ENCODE measurements at places on chromosomes 7 and 10.

GRCh38 chr10:101839416-101840063, 4.1 kb downstream of the KCNIP2 start:
- DNase-seq, result peak; percentile 85

DNA sequence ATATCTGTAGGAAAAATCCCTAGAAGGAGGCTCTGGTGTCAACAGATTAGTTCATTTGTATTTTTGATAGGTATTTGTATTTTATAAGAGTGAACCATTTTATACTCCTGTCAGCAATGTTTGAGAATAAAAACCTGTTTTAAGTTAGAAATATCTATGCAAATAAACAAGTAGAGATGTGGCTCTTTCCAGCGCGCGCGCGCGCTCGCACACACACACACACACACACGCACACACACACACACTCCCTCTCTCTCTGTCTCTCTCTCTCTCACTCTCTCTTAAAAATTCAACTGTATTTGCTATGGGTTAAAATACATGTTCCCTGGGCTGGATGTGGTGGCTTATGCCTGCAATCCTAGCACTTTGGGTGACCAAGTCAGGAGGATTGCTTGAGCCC, 113.9 kb downstream of the SUGCT start:
- no peak for DNase-seq

DNA sequence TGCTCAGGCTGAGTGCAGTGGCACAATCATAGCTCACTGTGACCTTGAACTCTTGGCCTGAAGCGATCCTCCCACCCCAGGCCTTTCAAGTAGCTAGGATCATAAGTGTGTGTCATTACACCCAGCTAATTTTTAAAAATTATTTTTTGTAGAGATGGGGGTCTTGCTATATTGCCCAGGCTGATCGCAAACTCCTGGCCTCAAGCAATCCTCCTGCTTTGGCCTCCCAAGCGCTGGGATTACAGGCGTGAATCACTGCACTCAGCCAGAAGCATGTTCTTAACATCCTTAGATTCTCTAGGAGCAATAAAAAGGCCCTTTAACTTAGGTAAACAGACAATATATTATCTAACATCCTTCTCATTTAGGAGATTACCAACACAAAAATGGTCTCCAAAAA, 38.3 kb upstream of the EFCAB10 start:
- DNase-seq, result no peak

GRCh38 chr7:93148144-93148543, at the start of gene SAMD9L:
Gene SAMD9L (minus strand): TSS chr7:93148385. CDS start chr7:93135971, 12,414 bp downstream.
- peak; percentile 26 for DNase-seq

GRCh38 chr7:31175672-31176071, 123.6 kb downstream of the ADCYAP1R1 start:
- no peak for DNase-seq

GRCh38 chr7:109752068-109752467, 1182.4 kb downstream of the DNAJB9 start:
- DNase-seq, result no peak

- no peak for DNase-seq
These were observed 184.6 kb downstream of the HIBADH start for GRCh38 chr7:27478084-27478483.

GRCh38 chr10:86899132-86899531, 58.3 kb downstream of the MMRN2 start:
- no peak for DNase-seq

- no peak for DNase-seq
These were observed 41.8 kb downstream of the NUP205 start for GRCh38 chr7:135599471-135599870.

DNA sequence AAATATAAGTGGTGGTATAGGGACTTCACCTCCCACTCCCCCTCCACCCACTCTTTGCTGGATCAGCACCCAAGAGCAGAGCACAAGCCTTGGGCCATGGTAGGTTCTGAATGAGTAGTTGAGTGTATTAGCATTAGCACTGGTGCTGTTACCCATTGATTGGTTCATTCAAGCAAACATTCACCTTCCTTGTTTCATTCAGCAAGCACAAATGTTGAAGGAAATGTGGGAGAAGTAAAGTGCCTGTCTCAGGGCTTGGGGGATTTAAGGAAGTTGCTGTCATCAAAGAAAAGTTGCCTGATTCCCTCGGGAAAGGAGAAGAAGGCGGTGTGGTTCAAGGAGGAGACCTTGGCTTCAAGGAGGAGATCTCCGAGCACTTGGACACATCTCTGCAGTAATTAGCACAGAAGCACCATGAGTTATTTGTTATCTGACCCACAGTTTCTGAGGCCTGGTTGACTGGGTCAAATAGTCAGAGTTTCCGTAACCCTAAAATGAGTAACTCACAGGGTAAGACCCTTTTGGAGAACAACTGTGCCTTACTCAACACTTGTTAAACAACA, 17.3 kb downstream of the IL2RA start:
- DNase-seq, result peak; percentile 48

- no peak for DNase-seq
These were observed 50.5 kb downstream of the EXOC4 start for GRCh38 chr7:133303372-133303771.

GRCh38 chr10:78515873-78516153, 482.1 kb downstream of the RPS24 start:
- no peak for DNase-seq

GRCh38 chr7:66698652-66699205, 41.8 kb upstream of the RABGEF1 start:
- DNase-seq, result no peak

DNA sequence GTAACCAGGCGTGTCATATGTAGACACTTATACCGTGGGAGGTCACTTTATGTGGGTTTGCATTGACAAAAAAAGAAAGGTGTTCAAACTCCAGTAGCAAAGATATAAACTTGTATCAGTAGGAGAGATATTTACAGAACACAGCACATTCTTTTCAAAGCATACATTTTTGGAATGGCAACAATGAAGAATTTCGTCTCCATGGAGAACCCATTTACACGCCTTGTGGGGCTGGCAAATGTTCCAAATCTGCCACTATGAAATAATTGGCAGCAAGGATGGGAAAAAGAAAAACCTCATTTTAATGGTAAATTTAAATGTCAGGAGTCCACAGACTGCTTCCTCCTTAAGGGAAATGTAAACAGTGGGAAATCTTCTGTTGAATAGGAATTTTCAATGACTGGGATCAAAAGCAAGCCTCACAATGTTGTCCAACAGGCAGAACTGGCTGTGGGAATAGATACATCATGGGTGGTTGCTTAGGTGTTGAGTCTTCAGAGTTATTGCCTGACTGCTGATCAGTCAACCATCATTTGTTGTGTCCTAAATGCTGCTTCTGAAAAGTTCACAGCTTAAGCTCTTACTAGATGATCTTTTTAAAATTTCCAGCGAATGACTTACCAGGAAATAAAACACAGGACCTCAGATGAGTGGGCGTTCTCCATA, 256.6 kb upstream of the SEMA3C start:
- no peak for DNase-seq

- DNase-seq, result no peak
These were observed 167.7 kb upstream of the SHH start for GRCh38 chr7:155979994-155980393.

GRCh38 chr10:44056967-44057805, 327.7 kb downstream of the CXCL12 start:
- DNase-seq, result no peak

DNA sequence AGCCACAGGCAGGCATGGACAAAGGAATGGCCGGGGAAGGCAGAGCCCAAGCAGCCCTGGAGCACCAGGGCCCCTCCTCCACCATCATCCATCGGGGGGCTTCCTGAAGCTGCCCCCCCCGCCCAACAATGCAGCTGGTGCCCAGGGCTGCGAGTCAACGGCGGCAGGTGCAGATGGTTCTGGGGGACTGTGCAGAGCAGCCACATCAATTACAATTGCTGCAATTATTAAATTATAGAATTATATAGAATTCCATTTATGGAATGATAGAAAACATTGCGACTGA, 28.3 kb downstream of the EBF3 start:
- no peak for DNase-seq

- DNase-seq, result no peak
These were observed 86.0 kb upstream of the ZNF32 start for GRCh38 chr10:43734716-43735115.

DNA sequence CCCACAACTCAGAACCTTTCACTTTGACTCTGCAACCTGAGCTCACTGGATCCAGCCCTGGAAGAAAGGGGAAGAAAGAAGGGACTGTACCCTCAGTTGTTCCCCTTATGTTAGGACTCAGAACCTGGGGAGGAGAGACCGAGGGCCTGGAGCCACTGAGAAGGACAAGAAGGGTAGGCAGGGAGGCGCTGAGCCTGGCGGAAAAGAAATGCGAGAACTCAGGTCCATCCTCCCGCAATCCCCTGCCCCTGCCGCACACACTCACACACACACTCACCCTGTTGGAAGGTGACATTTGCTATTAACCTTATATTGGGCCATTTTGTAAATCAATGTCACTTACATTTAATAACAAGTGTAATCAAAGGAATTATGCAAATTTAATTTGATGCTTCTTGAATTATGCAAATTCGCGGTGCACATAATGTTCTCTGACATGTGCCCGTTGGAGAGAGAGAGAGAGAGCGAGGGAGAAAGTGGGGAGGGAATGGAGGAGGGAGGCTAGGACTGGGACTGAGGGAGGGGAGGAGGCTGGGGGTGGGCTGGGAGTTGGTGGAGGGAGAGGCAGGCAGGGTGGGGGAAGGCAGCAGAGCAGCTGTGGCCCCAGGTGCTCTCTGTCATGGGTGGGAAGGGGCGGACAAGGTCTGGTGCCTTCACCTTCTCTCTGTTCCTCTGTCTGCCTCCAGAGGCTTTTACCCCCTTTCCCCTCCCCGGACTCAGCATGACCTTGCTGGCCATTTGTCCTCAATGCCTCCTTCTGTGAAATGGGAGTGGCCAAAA, 99.6 kb upstream of the PAX2 start:
- no peak for DNase-seq

DNA sequence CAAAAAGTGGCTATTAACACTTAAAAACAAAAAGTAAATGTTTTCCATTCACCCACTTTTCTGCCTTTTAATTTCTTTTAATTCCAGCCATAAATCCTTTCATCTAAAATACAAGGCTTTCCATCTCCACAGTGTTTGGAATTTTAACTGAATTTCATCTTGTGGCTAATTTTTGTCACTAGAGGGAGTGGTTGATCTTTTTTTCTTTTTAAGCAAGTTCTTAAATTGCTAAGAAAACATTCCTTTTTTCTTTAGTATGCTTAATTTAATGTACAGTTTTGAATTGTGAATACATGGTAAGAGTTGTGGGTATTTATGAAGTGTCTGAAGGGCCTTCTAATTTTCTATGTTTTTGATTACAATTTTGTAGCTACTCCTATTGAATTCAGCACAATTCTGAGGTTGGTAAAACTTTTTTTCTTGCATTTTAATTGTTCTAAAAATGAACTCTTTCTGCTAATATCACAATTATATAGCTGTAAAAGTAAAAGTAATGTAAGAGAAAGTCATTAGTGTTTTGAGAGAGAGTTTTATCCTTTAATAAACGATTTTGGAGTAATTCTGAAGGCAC, 54.9 kb upstream of the ANK3 start:
- DNase-seq, result no peak
